K562 (cell line): ENCODE measurements at places on chromosomes 16 and 17. TPM values are rescaled to one million over a fixed set of nuclear protein-coding genes. Genes with fewer than 3 reads are reported as not detected.

DNA sequence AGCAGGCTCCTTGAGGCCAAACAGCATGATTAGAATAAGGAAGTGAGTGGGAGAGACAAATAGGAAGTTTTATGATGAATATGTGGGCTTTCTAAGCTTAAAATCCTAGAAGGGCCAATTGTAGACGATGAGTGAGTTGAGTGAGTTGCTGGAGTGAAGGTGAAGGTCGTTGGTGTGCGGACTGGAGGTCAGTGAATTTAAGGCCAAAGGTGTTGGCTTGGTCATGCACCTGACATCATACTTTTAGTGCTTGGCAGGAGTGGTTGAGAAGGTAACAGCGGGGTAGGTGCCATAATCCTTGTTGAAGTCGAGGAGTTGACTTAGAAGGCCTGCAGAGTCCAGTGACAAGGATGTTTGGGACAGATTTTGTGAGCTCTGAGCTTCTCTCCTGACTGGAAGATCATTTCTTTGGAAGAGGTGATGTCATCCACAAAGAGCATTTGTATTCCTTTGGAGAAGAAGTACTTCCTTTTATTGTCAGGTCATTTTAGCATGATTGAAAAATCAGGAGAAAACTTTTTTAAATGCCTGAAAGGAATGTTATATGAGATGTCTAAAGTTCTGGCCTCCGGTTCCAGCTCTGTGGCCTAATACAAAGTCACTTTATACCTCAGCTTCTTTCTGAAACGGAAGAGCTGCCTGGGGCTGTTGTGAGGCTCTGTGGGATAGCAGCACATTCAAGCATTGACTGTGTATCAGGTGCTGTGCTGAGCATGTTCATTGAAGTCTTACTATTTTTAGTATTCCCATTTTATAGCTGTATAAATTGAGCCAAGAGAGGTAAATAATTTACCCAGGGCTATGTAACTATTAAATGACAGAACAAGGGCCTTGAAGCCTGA, 53.6 kb upstream of the TBX2 start:
- DNase-seq: no peak

GRCh38 chr16:64892835-64893785, 228.8 kb downstream of the CDH11 start:
- DNase-seq: no peak

GRCh38 chr17:13503526-13503925, 98.2 kb downstream of the HS3ST3A1 start:
- DNase-seq: no peak

The SPATA32 gene
- polyA plus RNA-seq: not detected in 2 replicates

- DNase-seq: no peak
These were observed 969.2 kb upstream of the RBFOX1 start for GRCh38 chr16:6363396-6363795.

The RASL10B gene
- 0.03 and 0.27 TPM in 2 replicates for polyA plus RNA-seq

- peak; percentile 32 for DNase-seq
These were observed 8.1 kb downstream of the OR2C1 start for GRCh38 chr16:3363793-3364192.

The C16orf95 gene
- 8.5 TPM in 2 replicates for polyA plus RNA-seq

The CEP95 gene
- 61.0 and 75.0 TPM in 2 replicates for polyA plus RNA-seq

- no peak for DNase-seq
These were observed 5.2 kb upstream of the GUCY2D start for GRCh38 chr17:7997186-7997585.

DNA sequence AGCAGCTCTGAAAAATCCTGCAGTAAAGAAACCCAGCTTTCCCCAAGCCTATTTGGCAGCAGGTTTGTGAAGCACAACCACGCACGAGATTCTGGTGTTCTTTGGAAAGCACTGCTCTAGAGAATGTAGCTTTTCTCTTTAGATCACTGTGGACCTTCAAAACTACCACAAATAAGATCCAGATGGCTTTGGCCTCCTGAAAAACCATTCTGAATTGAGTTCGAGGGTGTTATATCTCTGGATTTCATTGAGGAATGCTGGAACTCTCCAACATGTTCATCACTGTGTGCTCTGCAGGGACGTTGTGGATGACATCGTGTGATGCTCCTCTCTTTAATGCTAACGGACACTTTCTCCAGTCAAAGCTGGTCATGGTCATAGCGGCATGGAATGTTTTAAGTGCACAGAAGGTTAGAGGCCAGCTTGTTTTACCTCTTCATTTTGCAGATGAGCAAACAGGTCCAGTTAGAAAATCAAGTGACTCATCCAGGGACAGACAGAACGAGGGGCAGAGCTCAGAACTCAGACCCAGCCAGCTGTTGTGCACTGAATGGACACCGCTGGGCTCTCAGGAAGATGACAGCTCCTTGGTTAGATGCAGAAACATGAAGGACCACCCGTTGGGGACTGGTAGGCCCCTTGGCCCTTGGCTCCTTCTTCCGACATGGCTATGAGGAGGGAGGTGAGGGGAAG, 37.2 kb downstream of the CCDC42 start:
- DNase-seq: no peak

DNA sequence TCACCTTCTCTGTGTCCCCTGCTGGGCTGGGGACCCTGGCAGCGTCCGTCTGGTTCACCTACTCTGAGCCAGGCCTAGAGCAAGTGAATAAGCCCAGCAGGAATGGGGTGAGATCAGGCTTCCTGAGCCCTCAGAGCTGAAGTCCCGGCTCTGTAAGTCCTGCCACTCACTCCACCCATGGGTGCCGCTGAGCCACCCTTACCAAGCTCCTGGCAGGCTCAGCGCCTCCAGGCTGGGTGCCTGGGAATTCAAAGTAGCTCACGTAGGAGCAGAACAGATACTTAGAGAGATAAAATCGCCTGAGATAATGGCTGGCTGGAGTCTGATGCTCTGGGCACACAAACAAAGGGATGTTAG, 9.8 kb upstream of the LASP1NB start:
- no peak for DNase-seq

- no peak for DNase-seq
These were observed 167.2 kb downstream of the C16orf78 start for GRCh38 chr16:49540836-49541235.

DNA sequence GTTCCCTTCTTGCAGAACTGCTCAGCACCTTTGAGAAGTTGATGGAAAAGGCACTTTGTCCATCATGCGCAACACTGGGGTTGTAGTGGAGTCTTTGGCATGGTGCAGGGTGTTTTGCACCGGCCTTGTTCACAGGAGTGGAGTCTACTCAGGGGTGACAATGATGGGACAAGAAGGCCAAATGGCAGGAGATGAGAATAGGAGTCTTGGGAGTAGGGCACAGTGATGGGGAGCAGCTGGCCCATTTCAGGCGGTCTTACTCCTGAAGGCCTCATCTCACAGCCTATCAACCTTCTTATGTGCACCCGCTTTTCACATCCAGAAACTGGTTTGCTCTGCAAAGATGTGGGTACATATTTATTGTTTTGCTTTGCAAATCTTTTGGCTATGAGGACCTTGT, 13.4 kb upstream of the KCNG4 start:
- no peak for DNase-seq

The PIPOX gene
- 0.15 and 0.23 TPM in 2 replicates for polyA plus RNA-seq
